Mesothelial cell of epicardium (in vitro differentiated cells): ENCODE measurements at places on chromosomes 12 and 14. TPM values are rescaled to one million over a fixed set of nuclear protein-coding genes. Genes with fewer than 3 reads are reported as not detected.

- DNase-seq, result no peak
These were observed 106.9 kb downstream of the ANO6 start for GRCh38 chr12:45322810-45323209.

DNA sequence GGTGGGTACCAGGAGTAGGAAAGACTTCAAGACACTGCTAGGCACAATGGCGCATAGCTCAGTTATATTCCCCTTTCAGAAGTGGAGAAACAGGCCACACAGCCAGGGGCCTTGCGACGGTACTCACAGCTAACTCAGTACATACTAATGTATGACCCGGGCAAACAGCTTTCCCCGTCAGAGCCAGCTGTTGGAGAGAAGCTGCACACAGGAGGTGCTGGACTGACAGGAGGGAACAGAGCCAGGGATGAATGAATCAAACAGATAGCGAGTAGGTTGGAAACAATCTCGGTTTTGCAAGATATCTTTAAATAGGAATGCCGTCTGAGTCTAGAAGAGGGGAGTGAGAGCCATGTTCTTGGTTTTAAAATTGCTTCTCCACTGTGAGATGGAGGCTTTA lies 45.5 kb downstream of the PRIMA1 start:
- DNase-seq, result no peak

GRCh38 chr12:128057586-128057985 lies 209.4 kb upstream of the TMEM132C start:
- DNase-seq, result no peak

DNA sequence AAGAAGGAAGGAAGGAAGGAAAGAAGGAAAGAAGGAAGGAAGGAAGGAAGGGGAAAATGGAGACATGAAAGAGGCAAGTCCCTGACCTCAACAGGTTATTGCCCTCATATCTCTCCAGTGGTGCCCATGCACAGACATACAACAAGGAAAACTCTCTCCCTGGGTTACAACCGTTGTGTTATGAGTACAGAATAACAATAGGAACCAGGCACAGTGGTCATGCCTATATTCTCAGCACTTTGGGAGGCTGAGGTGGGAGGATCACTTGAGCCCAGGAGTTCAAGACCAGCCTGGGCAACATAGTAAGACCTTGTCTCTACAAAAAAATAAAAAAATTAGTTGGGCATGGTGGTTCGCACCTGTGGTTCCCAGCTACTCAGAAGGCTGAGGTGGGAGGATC lies 139.4 kb upstream of the HMGA2 start:
- no peak for DNase-seq

The CLMN gene
- 114 to 120 TPM (median 117 TPM) in 3 replicates for total RNA-seq

The OVCH1 gene
- total RNA-seq, result not detected in 3 replicates

DNA sequence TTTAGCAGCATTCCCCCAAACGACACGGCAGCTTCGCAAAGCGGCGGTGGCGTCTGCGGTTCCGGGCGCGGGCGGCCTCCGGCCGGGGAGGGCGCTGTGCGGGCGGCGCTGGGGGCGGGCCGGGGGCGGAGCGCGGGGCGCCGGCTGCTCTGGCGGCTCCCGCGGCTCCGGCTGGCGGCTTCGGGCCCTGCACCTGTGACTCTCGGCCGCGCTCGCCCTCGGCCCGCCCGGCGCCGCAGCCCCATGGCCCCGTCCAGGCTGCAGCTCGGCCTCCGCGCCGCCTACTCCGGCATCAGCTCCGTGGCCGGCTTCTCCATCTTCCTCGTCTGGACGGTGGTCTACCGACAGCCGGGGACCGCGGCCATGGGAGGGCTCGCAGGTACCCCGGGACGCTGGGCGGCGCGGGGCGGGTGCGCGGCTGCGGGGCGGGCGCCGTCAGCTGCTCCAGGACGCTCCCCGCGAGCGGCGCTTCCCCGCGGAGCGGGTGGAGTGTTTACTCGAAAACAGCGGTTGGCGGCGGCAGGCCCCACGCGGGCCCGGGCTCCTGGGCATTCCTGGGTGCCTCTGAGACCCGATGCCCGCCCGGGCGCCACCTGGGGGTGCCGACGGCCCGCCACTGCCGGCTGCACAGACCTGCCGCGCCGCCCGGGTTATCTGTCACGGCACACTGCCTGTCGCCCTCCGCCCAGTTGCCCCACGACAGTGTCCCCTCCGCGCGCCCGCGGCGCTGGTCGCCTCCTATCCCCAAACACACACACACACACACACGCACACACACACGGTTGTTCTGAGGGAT lies at the start of gene SLC48A1:
Gene SLC48A1 (plus strand): TSS at position 177 of the 796 bp plus-strand sequence. CDS start 67 bp downstream, at position 244.
- peak; percentile 83 for DNase-seq
